ENCODE measurements at places on chromosomes 5 and 9.

DNA sequence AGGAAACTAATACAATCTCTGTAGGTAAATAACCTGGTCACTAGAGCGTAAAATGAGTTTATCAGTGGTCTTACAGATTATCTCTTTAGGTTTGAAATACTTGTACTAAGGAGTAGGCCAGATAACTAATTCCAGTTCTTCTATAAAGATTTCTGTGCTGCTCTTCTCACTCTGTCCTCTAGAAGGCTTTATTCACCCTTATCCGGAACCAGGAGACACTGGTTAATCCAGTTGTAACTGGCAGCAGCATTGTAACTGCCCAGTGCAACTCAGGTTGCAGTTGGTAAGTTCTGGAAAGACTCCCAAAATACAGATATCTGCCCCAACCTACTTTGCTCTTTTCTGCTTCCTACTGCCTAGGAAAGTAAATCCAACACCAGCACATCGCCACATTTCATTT, 19.8 kb downstream of the C5orf22 start:
- no peak for DNase-seq

GRCh38 chr5:67435032-67435431, 238.4 kb upstream of the CD180 start:
- DNase-seq: no peak

DNA sequence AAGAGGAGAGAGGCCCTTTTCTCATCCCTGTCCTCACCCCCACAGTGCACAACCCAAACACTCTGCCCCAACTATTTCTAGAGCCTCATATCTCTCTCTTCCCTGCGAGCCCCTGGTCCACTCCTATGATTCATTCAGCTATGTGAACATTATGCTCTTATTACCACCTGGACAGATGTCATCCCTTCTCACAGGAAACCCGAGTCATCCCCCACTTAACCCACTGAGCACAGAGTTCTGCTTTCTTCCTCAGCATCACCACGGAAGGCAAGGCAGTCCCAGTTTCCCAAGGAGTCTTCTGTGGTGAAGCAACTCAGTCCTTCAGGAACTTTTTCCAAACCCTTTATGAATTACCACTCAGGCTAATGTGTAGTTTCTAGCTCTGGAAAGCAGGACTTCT, 1.3 kb downstream of the DNAI1 start:
- no peak for DNase-seq

DNA sequence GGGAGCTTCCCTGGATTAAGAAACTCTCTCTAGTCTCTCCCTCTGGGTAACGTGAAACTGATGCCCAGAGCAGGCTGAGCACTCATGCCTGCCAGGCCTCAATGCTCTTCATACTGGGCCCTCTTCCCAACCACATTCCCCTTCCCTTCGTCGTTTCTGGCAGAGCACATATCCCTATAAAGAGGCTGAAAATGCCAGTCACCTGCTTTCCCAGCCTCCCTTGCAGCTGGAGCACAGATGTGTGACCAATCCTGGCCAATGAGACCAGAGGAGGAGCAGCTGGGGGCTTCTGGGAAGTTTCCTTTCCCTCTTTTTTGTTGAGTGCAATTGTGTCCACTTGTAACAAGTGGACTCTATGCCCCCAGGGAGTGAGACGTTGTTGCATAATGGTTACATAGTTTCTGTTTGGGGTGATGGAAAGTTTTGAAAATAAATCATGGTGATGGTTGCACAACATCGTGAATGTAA, 30.2 kb upstream of the SMIM23 start:
- no peak for DNase-seq

- DNase-seq: no peak
These were observed 233.1 kb upstream of the ANKRD55 start for GRCh38 chr5:56466136-56466816.

- DNase-seq: no peak
These were observed 16.0 kb downstream of the MAST4 start for GRCh38 chr5:66612226-66612625.

GRCh38 chr5:62737766-62738165, 159.1 kb downstream of the LRRC70 start:
- no peak for DNase-seq

- DNase-seq: no peak
These were observed 1.2 kb upstream of the RUSC2 start for GRCh38 chr9:35488566-35489312.

DNA sequence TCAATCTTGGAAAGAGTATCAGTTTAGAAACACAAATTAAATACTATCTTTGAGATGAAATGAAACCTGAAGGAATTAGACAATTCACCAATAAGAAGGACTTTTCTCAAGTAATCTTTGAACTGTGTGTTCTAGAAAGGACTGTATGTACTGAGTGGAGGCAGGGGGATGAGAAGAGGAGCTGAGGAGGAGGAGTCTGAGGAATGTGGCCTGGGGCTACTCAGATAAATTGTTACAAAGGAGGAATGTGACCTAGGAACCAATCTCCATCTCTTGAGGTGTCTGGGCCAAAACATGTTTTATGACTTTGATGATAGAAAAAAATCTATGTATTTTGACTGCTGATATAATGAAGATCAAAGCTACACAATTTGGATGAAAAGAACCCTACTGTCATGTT, 124.3 kb upstream of the ANKRD55 start:
- DNase-seq: no peak

- DNase-seq: no peak
These were observed 972.5 kb upstream of the CTNND2 start for GRCh38 chr5:12876541-12877298.

DNA sequence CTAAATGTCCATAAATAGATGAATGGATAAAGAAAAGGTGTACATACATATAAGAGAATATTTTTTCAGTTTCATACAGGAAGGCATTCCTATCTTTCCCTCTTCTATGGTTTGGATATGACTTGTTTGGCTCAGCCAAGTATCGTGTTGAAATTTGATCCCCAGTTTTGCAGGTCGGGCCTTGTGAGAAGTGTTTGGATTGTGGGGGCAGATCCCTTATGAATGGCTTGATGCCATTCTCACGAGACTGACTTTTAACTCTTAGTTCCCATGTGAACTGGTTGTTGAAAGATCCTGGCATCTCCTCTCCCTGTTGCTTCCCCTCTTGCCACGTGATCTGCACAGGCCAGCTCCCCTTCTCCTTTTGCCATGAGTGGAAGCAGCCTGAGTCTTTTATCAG, 421.1 kb upstream of the FTMT start:
- DNase-seq: no peak
